Islet precursor cell (in vitro differentiated cells): ENCODE measurements at places on chromosomes 3 and 15.

- no peak for DNase-seq
Observed at GRCh38 chr3:123782488-123782887, 101.6 kb downstream of the MYLK start.

DNA sequence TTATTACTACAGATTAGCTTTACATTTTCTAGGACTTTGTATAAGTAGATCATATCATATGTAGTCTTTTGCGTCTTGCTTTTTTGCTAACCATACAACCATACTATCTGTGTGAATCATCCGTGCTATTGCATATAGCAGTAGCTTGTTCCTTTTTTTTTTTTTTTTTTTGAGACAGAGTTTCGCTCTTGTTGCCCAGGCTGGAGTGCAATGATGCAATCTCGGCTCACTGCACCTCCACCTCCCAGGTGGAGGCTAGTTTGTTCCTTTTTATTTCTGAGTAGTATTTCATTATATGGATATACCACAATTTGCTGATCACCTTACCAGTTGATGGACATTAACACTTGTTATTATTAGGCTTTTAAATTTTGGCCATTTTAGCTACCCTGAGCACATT, 54.5 kb upstream of the TBL1XR1 start:
- DNase-seq, result no peak

- no peak for DNase-seq
Observed at GRCh38 chr15:37931321-37931720, 3.1 kb upstream of the TMCO5A start.

GRCh38 chr3:45677033-45677446, 12.2 kb upstream of the SACM1L start:
- peak; percentile 75 for DNase-seq

GRCh38 chr15:67185621-67186225, 68.7 kb downstream of the AAGAB start:
- no peak for DNase-seq

GRCh38 chr3:89268059-89268458, 160.6 kb downstream of the EPHA3 start:
- no peak for DNase-seq

DNA sequence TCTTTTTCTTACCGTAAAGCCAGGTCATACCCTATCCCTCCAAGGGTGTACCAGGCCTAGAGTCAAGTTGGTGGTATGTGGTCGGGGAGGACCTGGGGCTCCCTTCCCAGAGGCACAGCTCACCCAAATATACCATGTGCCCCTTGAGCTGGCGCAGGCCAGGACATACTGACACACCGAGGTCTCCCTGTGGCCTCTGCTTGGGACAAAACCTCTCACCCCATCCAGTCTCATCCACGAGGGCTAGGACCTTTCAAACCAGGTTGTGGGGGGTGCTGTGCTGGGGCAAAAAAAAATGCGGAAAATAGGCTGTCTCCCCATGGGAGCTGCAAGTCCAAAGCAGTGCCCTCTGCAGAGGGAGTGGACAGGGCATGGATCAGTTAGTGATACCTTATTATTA, 22.8 kb downstream of the PTH1R start:
- DNase-seq, result no peak

DNA sequence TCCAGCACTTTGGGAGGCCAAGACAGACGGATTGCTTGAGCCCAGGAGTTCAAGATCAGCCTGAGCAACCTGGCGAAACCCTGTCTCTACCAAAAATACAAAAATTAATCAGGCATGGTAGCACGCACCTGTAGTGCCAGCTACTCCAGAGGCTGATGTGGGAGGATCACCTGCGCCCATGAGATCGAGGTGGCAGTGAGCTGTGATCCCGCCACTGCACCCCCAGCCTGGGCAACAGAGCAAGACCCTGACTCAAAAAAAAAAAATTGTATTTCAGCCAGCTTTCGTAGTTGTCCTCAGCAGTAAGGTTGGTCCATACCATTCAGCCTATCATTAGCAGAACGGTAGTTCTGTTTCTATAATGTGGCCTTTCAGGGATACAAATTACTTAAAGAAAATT, 66.6 kb upstream of the FURIN start:
- no peak for DNase-seq

DNA sequence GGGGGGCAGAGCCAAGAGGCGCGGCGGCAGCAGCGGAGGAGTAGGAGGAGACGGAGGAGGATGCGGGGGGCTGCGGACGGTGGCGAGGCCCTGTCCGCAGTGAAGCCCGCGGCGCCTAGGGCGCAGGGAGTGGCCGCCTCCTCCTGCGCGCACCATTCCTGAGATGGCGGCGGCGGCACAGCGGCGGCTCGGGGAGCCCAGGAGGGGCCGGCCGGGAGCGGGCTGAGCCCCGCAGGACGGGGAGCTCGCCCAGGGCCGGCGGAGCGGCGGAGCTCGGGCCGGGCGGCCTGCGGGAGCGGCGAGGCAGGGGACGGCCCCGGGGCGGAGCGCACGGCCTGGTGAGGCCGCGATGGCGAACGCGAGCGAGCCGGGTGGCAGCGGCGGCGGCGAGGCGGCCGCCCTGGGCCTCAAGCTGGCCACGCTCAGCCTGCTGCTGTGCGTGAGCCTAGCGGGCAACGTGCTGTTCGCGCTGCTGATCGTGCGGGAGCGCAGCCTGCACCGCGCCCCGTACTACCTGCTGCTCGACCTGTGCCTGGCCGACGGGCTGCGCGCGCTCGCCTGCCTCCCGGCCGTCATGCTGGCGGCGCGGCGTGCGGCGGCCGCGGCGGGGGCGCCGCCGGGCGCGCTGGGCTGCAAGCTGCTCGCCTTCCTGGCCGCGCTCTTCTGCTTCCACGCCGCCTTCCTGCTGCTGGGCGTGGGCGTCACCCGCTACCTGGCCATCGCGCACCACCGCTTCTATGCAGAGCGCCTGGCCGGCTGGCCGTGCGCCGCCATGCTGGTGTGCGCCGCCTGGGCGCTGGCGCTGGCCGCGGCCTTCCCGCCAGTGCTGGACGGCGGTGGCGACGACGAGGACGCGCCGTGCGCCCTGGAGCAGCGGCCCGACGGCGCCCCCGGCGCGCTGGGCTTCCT, at the start of gene GPR27:
Gene GPR27, plus strand, starts transcription at position 155 of the 909 bp plus-strand sequence. Its CDS starts 195 bp downstream, at position 350.
- DNase-seq, result peak; percentile 65

GRCh38 chr3:188111002-188111584, 42.9 kb upstream of the LPP start:
- peak; percentile 68 for DNase-seq

DNA sequence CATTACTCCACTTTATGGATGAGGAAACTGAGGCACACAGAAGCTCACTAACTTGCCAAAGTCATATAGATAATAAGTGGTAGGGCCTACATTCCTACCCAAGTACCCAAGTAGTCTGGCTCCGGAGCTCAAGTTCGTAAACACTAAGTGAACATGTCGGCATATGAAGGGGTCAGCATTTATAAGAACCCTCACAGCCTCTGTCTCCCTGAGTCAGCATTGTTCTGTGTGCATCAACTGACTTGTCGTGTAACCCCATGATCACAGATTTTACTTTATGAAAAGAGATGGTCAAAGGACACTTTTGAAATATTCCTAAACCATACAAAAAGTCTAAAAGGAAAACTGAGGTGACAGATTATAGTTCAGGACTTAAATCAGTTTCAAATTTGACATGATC, 260.1 kb upstream of the CCDC54 start:
- no peak for DNase-seq

- no peak for DNase-seq
Observed at GRCh38 chr3:72855001-72855400, 6.8 kb upstream of the SHQ1 start.

DNA sequence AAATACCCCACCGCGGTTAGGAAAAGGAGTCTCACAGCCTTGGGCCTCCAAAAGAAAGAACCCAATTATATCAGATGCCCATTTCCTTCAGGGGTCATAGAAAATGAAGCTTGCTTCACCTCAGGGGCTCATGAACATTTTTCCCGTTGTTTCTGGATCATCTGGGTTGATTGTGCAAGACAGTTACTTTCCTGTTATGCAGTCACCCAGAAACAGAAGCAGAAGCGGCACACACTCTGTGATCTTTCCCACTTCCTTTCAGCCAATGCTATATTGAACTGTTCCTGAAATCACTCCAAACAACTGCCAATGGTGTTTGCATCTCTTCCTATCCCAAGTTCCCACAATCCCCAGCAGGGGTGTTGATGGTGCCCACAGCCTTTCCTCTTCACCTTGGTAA, 295.6 kb upstream of the RASGRP1 start:
- no peak for DNase-seq

- DNase-seq, result no peak
Observed at GRCh38 chr15:84833447-84834228, 16.5 kb downstream of the ALPK3 start.

GRCh38 chr3:17980863-17981262, 238.4 kb upstream of the TBC1D5 start:
- DNase-seq, result no peak

DNA sequence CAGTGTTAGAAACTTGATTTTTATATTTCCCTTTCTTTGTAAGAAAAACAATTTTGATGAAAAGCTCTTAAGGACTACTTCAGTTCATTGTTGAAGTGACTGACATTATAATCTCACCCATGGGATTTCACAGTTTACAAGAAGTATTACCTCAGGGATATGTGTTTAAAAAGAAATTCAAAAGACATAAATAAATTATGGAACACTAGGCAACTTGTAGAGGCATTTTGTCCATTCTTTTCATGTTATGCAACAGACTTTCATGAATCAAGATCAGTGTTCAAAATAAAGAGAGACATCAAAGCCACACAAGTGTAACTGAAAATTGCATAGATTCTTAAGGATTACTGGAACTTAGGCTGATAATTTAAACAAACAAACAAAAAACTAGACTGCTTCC, 196.8 kb upstream of the AGTR1 start:
- DNase-seq, result no peak

- peak; percentile 73 for DNase-seq
Observed at GRCh38 chr3:184155644-184156521, 706 bp downstream of the DVL3 start.

GRCh38 chr3:118526758-118527513, 507.7 kb downstream of the IGSF11 start:
- DNase-seq, result no peak
